A549 treated with Hydrocortisone at 1 μM for 4 hours (cell line): ENCODE measurements at places on chromosomes 2 and 18. TPM values are rescaled to one million over a fixed set of nuclear protein-coding genes. Genes with fewer than 3 reads are reported as not detected.

The SP5 gene
- not detected in 5 replicates for total RNA-seq

The IL1F10 gene
- not detected in 5 replicates for total RNA-seq

The UGT1A3 gene
- total RNA-seq, result 0.06 to 0.20 TPM (median 0.14 TPM) in 4 of 5 replicates, not detected in the other

The SP140 gene
- total RNA-seq, result 0.16 to 0.29 TPM in 2 of 5 replicates, not detected in the others

The LHCGR gene
- total RNA-seq, result not detected in 5 replicates

The RBFA gene
- total RNA-seq, result 28.1 to 32.0 TPM (median 29.3 TPM) in 5 replicates

The CAVIN2 gene
- 35.0 to 72.9 TPM (median 54.7 TPM) in 5 replicates for total RNA-seq

The ANKRD29 gene
- 12.4 to 18.9 TPM (median 18.0 TPM) in 5 replicates for total RNA-seq
